SHP77 (cell line): ENCODE measurements at places on chromosomes 6 and 20.
A peak's percentile ranks its signal among the peaks of the same experiment; 100 is the strongest.

- DNase-seq, result no peak
These were observed 388.2 kb upstream of the CITED2 start for GRCh38 chr6:139762587-139763031.

DNA sequence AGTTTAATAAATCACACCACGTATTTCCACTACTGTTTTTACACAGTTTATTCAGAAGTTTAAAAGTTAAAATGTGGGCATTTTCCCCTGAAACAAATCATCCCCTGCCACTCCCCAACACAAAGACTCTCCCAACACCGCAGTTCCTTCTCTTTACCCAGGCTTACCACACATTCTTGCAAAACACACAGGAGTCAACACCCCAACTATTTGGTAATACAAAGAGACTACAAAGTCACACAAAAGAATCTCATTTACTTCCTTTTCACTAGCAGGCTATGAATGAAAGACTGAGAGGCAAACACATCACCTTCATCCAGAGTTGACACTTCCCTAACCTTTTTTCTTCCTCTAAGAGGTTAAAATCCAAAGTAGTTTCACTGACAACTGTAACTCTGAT, 51.1 kb downstream of the KCTD20 start:
- no peak for DNase-seq

GRCh38 chr20:20548527-20549266, 163.7 kb downstream of the RALGAPA2 start:
- DNase-seq, result peak; percentile 47

- no peak for DNase-seq
These were observed 182.8 kb downstream of the GRM1 start for GRCh38 chr6:146211646-146212045.

DNA sequence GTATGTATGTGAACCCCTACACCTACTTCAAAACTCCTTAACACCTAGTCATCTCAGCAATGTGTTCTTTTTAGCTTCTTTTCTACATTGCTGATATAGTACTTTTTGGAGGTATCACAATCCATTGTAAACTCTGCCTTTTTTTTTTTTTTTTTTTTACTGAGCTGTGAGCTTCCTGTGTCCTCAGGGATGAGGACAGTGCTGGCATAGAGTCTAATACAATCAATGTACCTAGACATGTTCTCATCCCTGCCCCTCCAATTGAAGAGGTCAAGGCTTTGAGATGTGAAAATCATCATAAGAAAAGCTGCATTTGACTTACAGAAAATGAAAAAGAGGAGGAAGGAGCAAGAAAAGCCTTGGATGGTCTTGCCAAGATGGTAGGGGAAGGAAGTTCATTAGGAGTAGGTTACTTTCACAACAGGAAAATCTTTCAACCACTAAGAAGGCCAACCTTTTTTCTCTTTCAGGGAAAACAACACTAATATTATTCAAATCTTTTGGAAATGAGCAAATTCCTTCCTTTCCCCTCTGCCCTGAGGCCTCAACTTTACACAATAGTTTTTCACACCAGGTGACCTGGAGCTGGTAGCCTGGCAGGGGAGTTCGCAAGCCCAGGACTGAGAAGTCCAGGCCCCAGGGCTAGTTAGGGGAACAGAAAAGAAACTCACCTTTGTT, 2.8 kb upstream of the JARID2 start:
- no peak for DNase-seq

DNA sequence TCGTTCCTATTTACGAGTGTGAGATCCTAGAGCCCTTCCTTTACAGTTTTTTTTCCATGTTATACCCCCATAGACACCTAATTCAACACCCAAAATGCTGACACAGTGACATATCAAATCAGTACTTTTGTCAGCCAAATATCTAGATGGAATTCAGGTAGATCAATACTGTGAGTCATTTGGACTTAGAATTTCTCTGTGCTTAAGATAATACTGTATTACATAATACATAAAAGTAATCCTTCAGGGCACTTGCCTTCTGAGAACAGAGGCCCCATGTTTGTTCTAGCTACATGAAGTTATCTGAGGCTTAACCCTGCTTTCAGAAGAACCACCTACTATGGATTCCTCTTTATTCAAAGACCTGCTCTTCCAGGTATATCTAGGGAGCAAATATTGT, 623.1 kb downstream of the PHF3 start:
- no peak for DNase-seq

- DNase-seq, result no peak
These were observed 2170.5 kb upstream of the DEFB115 start for GRCh38 chr20:29086938-29087337.

- DNase-seq, result no peak
These were observed 175.6 kb downstream of the TBC1D7 start for GRCh38 chr6:13152764-13153163.

GRCh38 chr20:57612916-57613315, 7.3 kb downstream of the ZBP1 start:
- DNase-seq, result no peak

DNA sequence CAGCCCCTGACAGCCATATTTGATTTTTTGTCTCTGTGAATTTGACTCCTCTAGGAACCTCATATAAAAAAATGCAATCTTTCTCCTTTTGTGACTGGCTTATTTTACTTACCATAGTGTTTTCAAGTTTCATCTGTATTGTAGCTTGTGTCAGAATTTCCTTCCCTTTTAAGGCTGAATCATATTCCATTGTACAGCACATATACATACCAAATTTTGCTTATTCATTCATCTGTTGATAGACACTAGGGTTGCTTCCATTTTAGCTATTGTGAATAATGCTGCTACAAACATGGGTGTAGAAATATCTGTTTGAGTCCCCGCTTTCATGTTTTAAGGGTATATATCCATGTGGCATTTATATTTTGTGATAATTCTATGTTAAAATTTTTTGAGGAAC, 49.2 kb upstream of the RNF217 start:
- no peak for DNase-seq

DNA sequence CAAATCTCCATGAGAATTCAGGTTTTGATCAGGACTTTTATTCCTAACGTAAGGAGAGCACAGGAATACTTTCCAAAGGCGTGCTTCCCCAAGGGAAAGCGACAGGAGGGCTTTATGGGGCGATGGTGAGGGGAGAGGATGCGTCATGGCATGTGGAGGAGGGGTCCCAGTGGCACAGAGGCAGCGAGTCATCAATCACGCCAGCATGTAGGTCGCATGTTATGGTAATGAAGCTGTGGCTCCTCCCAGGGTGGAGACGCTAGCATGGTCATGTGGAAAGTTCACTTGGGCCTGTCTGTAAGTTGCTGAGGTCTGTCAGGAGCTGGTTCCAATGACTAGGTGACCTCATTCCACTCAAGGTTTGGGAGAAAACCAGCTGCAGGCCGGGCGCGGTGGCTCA, 35.3 kb upstream of the PAX1 start:
- DNase-seq, result no peak
